Activated T-helper 1 cell treated with Interleukin-2 at 50 U/mL for 16 hours (primary cell): ENCODE measurements at places on chromosomes 3 and 15.

- no peak for DNase-seq
Measured at GRCh38 chr3:83226751-83227150, 1465.3 kb upstream of the GBE1 start.

GRCh38 chr3:113142476-113142875, 68.9 kb upstream of the BOC start:
- no peak for DNase-seq

DNA sequence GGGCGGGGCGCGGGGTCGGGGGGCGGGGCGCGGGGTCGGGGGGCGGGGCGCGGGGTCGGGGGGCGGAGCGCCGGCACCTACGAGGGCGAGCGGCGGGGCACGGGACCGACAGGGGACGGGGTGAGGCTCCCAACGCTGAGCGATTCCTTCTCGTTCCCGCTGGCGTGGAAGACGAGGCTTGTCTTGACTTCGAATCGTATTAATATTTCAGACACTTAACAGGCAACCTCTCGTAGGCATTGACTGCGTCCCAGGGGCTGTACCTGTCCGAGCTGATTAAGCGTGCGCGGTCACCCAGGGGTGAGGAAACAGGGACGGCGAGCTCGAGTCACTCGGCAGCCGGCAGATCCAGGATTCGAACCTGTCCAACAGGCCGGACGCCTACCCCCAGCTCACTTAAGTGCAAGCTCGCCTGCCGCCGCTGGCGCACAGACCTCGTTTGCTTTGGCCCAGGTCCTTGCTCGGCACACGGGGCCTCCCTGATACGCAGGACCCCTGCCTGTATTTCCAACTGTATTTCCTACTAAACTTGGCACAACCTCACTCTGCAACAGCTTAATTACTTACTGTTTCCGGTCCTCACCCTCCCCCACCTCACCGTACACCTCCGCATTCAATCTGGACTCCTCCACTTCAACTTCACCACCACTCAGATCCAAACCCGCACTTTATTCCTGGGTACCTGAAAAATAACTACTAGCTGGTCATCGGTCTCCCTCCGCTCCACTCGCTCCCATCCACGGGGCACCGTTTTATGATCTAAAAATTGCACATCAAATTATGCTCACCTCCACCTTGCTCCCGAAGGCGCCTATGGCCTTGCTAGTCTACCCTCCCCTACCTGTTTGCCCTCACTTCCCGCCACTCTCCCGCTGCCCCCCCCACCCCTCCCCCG, 722 bp upstream of the ZXDC start:
- DNase-seq = no peak

GRCh38 chr3:51778554-51778953, 483 bp downstream of the IQCF6 start:
- no peak for DNase-seq

DNA sequence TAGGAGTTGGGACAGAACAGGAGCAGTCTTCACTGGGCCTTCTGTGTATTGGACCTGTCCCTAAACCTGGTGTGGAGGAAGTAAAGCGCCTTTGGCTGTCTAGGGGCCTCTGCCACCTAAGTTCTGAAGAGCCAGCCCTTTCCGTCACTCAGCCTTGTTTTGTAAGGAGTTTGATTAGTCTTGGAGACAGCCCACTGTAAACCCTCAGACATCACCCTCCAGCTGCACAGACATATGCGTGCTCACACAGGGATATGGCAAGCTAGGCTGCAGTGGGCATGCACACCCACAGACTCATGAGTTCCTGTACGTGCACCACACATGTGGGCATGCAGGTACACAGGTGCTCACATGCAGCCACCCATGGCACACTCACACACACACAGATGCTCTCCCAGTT, 5.2 kb downstream of the PRKCD start:
- DNase-seq = no peak

DNA sequence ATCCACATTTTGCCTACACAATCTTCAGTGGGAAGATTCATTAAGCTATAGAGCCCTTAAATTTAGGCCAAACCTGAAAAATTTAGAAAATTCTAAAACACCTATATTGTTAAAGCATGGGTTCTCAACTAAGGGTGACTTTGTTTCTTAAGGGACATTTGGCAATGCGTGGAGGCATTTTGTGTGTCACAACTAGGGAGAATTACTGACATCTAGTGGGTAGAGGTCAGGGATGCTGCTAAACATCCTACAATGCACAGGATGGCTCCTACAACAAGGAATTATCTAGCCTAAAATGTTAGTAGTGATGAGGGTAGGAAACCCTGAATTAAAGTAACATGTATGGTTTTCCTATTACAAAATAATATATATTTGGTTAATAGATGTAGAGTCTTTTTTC, 55.8 kb downstream of the TBC1D5 start:
- DNase-seq = no peak
